T-cell (primary cell): ENCODE measurements at places on chromosomes 5 and 9.

DNA sequence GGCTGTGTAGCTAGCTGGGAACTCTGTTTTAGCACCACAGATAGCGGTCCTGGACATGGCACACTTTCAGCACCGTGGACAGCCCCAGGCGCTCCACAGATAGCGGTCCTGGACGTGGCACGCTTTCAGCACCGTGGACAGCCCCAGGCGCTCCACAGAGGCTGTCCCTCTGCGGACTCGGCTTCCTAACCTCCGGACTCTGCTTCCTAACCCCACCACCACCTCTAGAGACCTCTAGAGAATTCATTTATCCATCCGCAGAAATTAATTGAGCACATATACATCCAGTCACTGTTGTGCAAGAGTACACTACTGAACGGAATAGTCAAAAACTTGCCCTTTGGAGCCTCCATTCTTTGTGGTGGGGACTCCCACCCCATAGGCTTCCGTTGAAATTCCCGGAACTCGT lies 27.4 kb downstream of the UNC5A start:
- peak; percentile 72 for DNase-seq

DNA sequence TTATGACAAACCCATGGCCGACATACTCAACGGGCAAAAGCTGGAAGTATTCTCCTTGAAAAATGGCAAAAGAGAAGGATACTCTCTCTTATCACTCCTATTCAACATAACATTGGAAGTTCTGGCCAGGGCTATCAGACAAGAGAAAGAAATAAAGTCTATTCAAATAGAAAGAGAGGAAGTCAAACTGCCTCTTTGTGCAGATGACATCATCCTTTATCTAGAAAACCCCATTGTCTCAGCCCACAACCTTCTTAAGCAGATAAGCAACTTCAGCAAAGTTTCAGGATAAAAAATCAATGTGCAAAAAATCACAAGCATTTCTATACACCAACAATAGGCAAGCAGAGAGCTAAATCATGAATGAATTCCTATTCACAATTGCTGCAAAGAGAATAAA lies 1799.9 kb upstream of the ACO1 start:
- no peak for DNase-seq

GRCh38 chr9:124726886-124727285 lies 44.2 kb downstream of the NR6A1 start:
- no peak for DNase-seq

- DNase-seq, result no peak
These were observed 99.2 kb upstream of the BOD1 start for GRCh38 chr5:173715607-173716006.

DNA sequence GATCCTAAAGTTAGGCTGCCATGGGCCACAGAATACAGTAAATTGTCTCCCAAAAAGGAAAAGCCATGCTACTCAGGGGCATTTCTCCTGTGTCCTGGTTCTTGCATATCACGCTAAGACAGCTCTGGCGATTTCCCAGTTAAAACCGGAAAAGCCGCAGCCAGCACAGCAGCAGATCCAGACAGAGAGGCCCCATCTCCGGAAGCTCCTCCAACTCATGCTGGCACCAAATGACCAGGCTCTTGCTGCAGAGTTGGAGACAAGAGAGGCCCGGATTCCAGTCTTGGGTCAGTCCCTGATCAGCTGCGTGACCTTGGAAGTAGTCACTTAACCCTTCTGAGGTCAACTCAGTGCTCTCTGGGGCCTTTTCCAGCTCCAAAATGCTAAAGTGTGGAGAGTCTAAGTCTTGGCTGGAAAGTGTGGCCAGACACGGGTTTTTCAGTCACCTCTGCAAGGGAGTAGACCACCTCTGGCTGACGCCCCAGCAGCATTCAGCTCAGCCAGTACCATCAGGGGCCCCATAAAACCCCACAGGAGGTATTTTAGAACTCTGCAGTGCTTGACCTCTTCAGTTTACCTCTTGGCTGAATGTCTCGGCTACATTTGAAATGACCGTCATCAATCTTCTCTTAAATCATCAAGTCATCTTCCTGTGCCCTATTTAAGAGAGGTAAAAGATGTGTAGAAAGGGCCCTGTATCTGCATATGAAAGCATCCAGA lies 16.2 kb downstream of the GDNF start:
- no peak for DNase-seq

DNA sequence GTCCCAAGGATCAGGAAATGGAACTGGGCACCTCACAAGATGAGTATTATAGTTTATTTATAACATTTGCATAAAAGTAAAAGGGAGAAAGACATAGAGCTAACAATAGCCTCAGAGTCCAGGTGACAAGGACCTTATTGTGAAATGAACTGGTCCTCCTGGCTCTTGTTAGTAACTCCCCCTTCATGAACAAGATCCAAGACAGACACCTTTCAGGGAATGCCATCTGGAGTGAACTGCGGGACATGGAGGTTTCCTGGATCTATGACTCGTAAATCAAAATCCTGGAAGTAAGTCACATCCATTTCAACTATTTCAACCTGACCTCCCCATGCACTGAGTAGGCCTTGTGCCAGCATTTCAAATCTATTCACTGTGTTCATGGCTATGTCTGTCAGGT lies 129.5 kb upstream of the GAS1 start:
- DNase-seq, result no peak

DNA sequence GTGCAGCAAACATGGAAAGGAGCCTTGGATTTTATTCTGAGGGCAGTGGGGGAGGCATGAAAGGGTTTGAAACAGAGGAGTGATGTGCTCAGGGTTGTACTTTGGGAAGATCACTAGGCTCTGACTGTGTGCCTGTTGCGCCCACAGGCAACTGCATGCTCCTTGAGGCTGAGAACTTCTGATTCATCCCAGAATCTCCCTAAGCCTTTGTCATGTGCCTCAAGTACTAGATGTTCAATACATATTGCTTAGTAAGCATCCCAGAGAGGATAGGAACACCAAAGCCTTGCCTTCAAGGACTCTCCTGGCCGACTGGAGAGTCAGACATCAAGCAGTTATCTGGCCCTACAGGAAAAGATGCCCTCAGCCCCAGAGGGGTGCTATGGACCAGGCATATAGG lies 54.1 kb downstream of the ARHGEF37 start:
- DNase-seq, result no peak

DNA sequence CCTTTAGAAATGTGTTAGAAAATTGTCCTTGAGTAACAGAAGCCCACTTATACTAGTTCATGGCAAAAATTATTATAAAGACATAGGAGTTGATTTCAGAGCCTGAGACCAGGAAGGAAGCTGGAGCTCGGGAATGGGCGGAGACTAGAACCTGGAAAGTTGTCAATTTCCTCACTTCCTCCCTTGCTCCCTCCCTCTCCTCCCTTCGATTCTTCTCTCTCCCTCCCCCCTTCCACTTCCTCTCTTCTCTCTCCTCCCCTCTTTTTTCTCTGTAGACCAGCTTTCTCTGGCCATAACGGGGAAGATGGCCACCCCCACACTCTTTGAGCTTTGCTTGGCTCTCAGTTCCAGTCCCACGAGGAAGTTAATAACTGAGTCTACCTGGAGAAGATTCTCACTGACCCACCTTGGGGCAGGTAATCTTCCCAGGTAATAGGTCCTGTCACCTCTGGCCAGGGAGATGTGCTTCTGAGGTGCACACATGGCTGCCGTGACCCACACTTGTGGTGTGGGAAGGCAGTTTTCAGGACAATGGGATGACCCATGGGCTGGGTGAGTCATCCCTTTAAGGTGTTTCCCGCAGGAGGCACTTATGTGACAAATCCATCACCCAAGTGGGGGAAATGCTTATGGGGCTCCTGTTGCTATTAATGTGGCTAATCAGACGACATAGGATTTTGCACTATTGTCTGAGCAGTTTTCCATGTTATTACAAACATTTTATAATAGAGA lies 78.7 kb downstream of the HSPA4 start:
- DNase-seq, result no peak

DNA sequence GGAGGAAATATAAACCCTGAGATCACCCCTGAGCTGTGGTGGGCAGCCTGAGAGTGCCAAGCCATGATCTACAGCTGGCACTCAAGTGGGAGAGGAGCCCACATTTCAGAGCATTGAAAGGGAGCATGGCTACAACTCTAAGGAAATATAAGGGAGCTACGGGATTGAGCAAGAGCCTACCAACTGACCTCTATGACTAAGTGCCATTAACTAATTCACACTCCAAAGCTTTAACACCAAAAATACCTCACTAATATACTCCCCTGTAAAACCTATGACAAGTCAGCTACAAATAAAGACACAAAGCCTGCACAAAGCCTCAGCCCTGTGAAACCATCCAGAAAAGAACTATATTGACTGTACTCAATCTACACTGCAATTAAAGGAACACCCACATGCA lies 286.8 kb upstream of the RPS23 start:
- DNase-seq, result no peak

DNA sequence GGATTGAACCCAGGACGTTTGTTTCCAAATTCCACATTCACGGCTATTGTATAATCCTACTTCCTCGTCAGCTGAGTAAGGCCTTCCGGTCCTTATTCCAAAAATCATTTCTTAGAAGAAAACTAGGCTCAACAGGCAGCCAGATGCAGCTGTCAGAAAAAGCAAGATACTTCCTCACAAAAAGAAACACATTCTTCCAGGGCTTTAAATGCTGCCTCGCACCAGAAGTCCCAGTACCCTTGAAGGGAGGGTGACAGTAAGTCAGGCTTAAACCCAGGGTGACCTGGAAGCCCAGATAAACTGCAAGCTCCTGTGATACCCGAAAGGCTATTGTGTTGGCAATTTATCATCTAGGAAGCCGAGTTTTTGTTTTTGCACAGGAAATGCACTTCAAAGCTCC lies 414.0 kb downstream of the NFIB start:
- no peak for DNase-seq

GRCh38 chr5:60978968-60979367 lies 34.0 kb downstream of the NDUFAF2 start:
- DNase-seq, result no peak

- DNase-seq, result no peak
These were observed 64.7 kb upstream of the CHD1 start for GRCh38 chr5:98993512-98993911.

GRCh38 chr9:100346836-100347235 lies 5.9 kb downstream of the TEX10 start:
- DNase-seq, result no peak

DNA sequence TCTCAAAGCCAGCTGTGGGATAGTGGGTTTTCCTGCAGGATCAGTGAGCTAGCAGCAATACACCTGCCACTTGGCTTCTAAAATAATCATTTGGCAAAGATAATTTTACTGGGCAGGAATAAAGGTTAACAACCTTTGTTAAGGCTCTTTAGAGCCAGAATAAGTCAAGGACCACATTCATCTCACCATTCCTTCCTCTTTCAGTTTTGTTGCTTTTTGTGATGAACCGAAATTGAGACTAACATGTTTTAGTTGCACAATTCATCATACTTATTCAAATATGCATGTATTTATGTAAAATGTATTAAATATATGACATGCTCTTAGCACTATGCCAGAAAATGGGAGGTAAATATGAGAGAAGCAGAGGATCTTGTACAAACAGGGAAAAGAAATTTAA lies 824.4 kb upstream of the TYRP1 start:
- DNase-seq, result no peak

DNA sequence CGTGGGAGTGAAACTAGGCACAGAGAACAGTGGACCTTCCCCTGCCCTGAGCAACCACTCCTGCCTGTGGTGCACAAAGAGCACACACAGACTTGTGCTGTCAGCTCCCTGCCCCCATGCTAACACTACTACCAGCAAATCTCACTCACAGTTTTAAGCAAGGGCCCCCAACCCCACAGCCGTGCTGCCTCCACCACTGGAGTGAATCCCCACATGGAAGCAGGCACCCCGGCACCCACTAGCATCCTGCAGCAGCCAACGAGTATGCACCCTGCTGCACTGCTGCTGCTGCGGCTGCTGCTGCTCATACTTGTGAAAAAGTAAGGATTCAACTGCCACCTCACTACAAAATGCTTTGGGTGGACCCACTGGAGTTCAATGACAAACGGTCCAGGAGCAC lies 435.5 kb downstream of the SLCO4C1 start:
- no peak for DNase-seq

GRCh38 chr9:112819635-112820496 lies 69.3 kb downstream of the SNX30 start:
- no peak for DNase-seq

GRCh38 chr9:37899041-37899440 lies 4.9 kb downstream of the SLC25A51 start:
- DNase-seq, result no peak

DNA sequence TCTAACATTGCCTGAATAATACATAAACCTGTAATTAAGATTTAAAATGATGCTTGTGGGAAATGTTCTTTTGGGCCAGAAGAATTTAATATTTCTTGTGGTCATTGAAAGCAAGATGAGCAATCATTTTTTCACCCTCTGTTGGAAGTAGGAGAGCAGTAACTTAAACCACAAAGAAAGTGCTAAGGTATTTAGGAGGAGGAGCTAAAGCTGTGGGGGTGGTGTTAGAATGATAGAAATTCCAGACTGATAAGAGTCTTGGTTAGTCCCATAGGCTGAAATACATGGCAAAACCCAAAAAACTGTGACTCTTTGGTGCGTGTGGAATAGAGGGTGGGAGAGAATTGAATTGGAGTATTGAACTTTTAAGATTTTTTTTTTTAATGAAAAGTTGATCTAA lies 247.0 kb downstream of the YTHDC2 start:
- no peak for DNase-seq

DNA sequence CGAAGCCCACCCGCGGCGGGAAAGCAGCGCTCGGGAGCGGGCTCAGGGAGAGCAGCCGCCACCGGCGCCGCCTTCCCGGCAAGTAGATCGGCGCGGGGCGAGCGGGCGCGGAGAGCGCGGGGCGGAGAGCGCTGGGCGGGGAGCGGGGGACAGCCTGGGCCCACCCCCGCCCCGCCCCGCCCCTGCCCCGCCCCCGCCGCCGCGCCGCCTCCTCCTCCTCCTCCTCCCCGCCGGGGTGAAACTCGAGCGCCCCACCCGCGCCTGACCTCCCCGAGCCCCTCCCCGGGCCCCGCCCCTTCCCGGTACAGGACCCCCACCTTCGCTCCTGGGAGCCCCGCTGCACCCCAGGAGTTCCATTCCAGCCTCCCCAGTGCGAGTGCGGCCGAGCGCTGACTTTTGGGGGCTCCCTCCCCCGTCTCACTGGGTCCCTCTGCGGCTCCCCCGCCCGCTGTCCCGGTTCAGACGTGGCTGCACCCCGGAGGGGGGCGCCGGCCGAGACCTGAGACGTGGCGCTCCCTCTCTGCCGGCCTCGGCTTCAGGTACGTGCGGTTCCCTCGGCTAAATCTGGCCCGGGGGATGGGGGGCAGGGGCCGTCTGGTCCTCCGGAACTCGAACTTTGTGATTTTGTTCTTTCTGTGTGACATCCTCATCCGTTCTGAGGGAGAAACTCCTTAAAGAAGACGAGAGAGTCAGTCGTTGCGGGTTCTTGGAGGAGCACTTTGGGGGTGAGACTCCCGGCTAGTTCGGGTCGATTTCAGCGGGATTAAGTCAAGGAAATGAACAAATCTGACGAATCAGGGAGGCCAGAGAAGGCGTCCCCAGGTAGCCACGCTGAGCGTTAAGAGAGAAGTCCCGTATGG lies at the start of gene SEMA5A:
TSS of gene SEMA5A (minus strand) at position 84 of the 860 bp plus-strand sequence. CDS start 166,129 bp downstream, outside the sequence.
- DNase-seq, result no peak

GRCh38 chr9:113508111-113508749 lies 44.7 kb downstream of the RGS3 start:
- no peak for DNase-seq
